T-helper 9 cell (primary cell): ENCODE measurements at places on chromosomes 6 and 20.

GRCh38 chr6:90895299-90896074 is 308.6 kb upstream of the MAP3K7 start:
- DNase-seq: no peak

- DNase-seq: peak; percentile 49
These were observed 101.6 kb upstream of the PRSS16 start for GRCh38 chr6:27145731-27146455.

DNA sequence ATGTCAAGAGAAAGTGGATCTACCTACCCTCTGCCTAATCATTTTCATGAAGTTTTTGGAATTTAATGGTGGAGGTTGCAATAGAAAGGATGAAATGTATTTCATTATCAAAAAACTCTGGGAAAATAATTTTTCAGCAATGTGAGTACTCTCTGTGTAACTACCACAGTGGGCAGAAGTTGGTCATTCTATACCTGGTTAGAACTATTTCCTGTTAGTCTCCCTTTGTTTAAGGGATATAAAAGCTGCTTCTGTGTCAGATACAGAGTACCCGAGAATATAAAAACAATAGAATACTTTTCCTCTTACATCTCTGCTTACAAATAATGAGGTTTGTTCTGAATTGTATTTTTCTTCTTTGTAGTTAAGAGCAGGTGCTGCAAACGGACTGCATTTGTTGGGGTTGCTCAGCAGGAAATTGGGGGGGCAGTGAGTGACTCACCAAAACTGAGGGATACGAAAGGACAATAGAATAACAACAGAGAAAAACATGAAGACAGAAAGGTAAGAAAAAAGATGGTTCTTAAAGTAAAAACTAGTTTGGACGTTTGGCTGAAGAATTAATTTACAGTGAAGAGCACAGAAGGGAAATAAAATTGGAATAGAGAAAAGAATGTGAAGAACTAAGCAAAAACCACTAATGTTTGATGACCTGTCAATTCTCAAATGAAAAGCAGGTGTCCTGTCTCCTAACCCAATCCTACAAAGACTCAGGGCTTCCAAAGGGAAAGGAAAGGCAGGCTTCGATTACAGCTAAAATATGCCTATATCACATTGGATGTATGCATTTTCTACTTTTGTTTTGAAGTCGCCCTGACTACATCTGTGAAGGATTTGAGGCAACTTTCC is 703.1 kb downstream of the RFPL4B start:
- DNase-seq: no peak

DNA sequence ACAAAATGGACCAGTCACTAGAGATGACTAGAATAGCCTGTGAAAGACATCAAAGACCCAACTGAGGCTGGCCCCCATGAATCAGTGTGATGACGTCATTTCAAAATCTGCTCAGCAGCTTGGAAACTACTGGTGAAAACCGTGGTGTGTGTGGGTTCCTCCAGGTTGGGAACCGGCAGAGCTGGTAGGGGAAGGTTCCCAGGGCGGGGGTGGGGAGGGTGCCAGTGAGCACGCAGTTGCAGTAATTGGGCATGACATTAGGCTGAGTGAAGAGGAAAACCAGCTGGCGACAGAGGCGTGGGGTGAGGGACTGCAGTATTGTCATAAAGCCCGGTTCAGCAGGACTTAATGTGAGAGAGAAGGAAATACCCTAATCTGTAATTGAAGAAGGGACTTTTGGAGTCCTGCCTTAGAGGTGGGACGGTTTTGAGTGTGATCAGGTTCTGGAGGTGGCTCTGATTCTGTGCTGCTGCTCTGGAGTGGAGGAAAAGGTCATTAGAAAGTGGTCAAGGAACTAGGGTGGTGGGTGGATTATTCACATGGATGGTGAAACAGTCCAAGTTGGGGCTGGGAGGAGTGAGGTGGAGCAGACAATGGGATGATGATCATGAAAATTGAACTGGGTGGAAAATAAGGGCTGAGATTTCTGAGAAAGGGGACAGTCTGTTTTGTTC is 52.0 kb upstream of the MTHFD1L start:
- no peak for DNase-seq

DNA sequence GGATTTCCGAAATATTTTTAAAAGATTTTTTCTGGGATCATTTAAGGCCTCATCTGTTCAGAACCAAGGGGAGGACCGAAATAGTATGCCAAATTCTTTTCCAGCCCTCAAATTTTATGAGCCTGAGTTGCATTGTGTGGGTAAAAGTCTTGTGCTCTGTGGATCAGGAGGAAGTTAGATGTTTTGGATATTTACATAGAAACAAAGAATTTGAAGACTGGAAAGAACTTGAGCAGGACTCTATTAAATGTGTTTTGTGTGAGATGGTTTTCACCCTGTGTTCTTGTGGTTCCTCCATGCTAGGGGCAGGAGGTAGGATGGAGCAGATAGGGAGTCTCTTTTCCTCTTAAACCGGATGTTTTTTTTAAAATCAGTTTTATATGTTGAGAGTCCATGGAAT is 329.1 kb downstream of the LAMA2 start:
- DNase-seq: no peak

GRCh38 chr6:110548110-110548847 is 71.9 kb upstream of the SLC22A16 start:
- no peak for DNase-seq

DNA sequence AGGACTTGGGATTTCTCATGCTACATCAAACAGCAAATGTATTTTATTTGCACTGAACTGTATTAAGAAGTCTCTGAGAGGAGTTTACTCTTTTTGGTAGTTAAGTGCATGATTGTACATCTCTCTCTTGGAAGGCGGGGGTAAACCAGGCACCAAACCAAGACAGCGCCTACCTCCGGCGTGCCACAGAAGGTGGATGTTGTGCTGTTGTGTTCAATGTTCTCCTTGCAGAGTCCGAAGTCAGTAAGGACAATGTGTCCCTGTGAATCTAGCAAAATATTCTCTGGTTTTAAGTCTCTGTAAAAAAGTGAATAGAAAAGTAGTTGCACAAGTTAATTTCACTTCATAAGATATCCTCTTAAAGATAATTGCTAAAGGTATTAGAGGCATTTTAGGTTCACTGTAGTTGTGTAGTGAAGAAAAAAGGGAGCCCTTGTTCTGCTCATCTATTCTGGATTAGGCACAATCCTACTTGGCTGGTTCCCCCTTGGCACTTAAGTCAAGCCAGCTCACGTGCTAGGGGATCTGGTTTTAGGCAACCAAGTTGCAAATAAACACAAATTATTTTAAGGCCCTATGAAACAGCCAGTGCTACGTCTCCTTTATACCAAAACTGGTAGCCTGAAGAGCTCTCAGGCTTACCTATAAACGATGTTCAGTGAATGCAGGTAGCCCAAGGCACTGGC is 119.7 kb upstream of the SLC2A12 start:
- DNase-seq: no peak

DNA sequence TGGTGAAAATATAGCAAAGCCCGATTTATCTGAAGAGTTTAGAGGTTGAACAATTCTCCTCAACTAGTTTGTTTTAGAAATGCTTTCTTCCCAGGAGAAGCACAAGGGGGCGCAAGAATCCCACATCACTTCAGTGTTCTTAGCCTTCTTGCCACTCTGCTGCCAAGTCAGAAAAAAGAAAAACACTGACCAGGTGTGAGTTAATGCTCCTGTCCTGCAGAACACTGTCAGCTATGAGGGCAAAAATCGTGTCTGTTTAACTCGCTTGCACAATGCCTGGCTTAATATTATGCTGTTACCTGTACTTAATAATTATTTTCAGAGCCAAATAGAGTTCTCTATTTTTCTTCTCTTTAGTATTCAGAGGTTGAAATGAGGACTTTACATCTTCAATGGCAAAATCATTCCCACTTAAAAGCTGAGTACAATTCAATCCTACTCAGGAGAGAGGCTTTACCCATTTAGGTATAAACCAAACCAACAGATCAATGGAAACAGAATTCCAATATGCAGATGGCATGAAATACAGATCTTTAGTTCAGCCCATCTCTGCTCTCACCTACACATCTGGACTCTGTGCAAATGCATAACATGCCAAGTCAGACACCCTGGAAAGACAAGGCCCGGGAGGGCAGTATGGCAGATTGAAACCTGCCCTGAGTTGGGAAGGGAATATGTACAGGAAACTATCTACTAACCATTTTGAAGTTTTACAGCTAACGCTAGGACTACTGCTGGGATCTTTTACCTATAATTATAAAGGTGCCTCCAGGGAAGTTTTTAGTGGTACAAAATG is 71.4 kb upstream of the TULP1 start:
- peak; percentile 65 for DNase-seq

DNA sequence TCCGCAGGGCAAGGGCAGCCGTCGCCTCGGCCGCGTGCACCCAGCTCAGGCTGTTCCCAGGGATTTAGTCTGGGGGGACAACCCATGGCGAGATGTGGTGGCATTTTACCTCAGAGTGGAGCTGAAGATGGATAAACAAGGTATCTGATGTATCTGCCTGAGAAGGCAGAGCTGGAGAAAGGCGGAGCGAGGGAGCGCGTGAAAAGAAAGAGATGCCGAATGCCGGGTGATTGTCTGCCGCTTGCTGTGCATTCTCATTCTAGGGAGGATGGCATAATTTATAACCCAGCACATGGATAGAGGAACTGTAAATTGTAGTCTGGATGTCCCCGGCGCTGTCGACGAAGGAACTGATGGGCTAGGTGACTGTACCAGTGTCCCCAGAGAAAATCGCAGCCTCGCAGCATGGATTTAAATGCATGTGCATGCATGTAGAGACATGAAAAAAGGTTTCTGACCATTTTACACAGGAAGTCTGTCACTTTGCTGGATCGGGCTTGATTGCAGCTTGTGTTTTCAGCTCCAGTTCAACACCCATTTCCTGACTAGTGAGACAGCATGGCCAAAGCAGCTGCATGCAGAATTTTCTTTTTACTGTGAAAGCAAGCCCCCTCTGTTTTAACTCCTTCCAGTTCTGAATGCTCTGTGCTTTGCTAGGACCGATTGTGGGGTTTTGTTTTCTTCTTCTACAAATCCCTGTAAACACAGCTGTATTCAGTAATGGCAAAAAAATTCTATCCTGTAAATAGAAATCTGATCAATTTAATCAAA is 149.7 kb downstream of the PRL start:
- no peak for DNase-seq

GRCh38 chr20:47351643-47352331 is 4.7 kb downstream of the ZMYND8 start:
- DNase-seq: no peak
